Coronary artery (tissue), 2 donors: ENCODE measurements at places on chromosomes 4 and X.

DNA sequence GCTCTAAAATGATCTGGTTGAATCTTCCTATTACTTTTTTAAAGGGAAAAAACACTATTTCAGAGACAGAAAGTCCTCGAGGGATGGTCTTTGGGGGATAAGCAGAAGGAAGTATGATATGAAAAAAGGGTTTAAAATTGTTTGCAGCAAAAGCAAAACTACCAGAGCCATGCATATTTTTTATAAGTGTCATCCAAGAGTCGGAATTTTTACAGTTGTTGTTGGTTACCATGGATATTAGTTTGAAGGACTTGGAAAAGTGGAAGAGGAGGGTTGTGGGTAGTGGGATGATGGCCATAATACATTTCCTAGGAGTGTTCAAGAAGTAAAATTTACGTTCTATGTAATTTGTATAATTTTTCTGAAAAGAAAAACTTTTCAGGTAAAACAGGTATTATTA is 134.4 kb downstream of the PCDH7 start:
- DNase-seq, result no peak

DNA sequence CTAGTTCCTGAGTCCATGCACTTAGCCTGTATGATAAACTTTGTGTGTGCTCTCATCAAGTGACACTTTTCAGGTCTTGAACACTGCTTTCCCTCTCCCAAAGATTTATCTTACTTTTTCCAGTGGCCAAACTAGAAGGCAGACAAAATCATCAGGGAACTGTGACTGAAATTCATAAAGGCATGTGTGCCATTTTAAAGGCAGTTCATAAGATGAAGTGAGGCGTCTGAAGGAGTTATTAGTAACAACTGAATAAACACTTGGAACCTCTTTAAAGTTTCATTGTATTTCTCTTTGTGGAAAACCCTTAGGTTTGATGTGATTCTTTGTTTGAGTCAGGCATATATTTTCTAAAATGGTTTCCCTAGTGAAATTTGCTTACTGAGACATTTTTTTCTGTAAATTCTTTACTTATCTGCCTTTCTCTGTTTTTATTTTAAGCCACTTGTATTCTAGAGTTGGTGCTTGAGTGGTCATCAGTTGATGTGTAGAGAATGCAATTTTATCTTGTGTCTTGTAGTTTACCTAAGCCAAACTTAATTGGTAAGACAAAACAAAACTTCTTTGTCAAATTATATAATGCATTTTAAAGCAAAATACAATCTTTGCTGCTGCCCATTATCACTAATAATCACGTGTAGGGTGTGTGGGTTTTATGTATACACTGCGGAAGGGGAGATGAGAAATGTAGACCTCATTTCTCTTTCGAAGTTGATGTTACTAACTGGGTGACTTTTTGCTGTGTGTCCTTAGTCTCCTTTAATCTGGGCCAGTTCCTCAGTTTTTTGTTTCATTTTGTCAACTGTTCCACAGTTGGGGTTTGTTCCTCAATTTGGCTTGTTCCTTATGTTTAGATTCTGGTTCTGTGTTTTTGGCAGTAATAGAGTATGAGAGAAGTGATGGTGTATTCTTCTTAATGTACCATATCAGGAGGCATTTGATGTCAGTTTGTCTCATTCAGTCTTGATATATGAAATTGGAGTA is 56.8 kb downstream of the RBPJ start:
- no peak for DNase-seq

- DNase-seq, result no peak
These were observed 17.5 kb downstream of the RBMX2 start for GRCh38 chrX:130419263-130419662.

GRCh38 chr4:29390921-29391320 is 1329.2 kb upstream of the PCDH7 start:
- DNase-seq, result no peak

- no peak for DNase-seq
These were observed 34.9 kb upstream of the CITED1 start for GRCh38 chrX:72340626-72341025.

GRCh38 chr4:7547368-7548040 is 112.8 kb upstream of the PSAPL1 start:
- DNase-seq, result no peak

- DNase-seq, result no peak
These were observed 11.2 kb upstream of the TMEM154 start for GRCh38 chr4:152690706-152691651.

DNA sequence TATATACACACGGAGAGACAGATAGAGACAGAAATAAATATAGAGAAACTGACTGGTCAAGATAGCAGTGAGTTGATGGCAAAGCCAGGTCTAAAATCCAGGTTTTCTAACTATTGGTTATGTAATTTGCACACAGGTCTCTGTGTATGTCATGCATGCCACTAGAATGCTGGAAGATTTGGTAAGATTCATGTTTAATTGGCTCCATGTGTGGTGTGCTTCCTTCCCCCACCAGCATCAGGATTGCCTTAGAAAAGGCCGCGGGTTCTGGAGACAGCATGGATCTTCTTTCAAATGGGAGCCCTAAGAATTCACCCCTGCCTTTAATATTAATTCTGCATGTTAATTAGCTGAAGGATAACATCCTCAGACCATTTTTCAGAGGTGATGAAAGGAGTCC is 31.3 kb downstream of the HAND2 start:
- no peak for DNase-seq

- DNase-seq, result no peak
These were observed 111.6 kb downstream of the AFF2 start for GRCh38 chrX:148611993-148612392.

GRCh38 chrX:53580742-53581504 is 105.6 kb downstream of the HUWE1 start:
- DNase-seq, result no peak
